ENCODE measurements at places on chromosomes 1 and 21.

DNA sequence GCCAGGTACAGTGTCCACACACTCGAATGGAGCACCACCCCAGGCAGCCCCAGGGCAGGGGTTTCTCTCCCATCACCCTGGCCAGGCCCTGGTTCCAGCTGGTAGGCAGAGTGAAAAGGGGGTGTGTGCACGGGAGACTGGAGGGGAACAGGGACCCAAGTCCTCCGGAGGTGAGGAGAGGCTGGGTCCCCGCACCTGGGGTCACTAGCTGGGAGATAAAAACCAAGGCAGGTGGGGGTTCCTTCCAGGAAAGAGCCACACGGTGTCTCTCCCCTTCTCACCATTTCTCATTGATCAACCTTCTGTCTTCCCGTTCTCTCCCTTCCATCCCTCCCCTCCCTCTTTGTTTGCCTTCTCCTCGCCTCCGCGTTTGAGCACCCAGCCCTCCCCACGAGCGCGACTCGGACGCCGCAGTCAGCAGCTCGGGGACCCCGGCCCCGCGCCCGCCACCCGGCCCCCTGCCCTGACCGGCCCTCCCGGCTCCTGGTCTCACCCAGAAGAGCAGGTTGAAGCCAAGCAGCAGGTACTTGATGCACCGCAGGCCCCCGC, 358 bp downstream of the TSPAN2 start:
- DNase-seq: no peak

DNA sequence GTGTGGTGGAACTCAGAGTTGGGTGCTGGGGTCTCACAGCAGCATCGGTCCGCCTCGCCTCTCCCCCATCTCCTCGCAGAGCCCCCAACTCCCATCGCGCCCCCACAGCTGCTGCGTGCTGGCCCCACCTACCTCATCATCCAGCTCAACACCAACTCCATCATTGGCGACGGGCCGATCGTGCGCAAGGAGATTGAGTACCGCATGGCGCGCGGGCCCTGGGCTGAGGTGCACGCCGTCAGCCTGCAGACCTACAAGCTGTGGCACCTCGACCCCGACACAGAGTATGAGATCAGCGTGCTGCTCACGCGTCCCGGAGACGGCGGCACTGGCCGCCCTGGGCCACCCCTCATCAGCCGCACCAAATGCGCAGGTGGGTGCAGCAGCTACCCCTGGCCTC, 24.2 kb downstream of the PTPRU start:
- DNase-seq: no peak

DNA sequence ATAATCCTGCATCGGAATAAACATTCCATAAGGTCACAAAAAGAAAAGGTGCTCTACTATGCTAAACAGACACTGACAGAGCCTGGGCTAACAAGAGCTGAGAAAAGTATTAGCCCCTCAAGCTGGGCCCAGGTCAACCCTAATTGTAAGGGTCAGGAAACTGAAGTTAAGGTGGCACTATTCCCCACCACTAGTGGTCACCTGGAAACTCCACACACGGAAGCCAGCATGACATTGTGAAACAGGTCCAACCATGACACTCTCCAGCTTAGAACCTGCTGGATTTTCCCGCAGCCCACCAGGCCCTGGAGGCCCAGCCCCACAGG, 1.2 kb downstream of the PTTG1IP start:
- DNase-seq: no peak

- DNase-seq: no peak
Observed at GRCh38 chr1:87064309-87064708, 149.9 kb downstream of the HS2ST1 start.

GRCh38 chr1:101438359-101438758, 201.5 kb downstream of the S1PR1 start:
- DNase-seq: no peak

- DNase-seq: no peak
Observed at GRCh38 chr1:220922951-220923350, 43.7 kb downstream of the HLX start.

- DNase-seq: no peak
Observed at GRCh38 chr1:97849345-97850340, 71.2 kb downstream of the DPYD start.
